Stimulated activated CD8-positive, alpha-beta memory T cell treated with anti-CD3 and anti-CD28 coated beads, Interleukin-15, amount 100 ng/mL, for 4 hours (primary cell): ENCODE measurements at places on chromosomes 12 and 14.

- DNase-seq = no peak
Measured at GRCh38 chr12:68962877-68963855, 30.2 kb upstream of the CPM start.

- no peak for DNase-seq
Measured at GRCh38 chr14:104581521-104581920, 2.0 kb downstream of the C14orf180 start.

DNA sequence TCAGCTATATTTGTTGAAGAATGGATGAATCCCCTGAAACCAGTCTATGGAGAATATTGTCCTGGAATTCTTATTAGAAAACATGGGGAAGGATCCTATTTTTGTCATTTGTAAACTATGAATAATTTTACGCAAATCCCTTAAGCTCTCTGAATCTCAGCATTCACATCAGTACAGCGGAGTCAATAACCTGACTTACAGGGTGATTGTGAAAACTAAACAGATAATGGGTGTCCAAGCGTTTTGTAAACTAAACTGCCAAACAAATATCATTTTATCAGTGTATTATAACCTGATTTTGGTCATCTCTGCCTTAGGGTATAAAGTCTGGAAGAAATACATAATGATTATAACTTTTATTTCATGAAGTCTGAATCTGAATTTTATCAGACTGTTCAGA lies 10.0 kb downstream of the ART4 start:
- DNase-seq = no peak

DNA sequence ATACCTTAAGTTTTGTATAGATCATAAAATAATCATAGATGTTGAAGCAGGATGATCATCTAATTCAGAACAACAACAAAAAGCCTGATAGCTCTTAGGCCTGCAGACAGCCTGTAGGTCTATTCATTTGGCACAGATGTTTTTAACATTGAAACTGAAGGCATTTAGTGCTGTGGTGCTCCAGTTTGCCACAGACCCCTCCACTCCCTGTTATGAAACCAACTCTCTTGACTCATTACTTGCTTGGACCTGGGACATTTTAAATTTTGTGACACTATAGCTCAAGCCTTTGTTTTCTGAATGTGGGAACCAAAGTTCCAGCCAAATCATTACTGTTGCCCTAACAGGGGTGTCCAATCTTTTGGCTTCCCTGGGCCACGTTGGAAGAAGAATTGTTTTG lies 9.1 kb downstream of the PRKCH start:
- no peak for DNase-seq

DNA sequence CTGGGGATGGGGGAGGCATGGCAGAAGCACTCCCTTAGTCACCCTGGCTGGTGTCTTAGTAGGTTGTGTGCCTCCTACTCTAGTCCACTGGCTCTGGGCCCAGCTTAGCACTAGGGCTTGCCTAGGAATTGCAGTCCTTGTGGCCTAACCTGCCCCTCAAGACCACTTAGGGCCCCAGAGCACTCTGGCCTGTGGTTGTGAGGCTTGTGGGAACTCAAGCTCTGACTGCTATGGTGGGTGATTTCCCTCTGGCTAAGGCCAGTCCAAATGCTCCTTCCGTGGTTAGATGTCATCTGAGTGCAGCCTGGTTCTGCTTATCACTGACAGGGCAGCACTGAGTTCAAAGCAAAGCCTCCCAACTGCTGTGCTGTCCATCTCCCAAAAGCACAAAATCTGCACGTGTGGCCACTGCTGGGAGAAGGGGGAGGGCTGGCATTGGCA lies 20.2 kb downstream of the FGD4 start:
- no peak for DNase-seq
